T follicular helper cell (primary cell): ENCODE measurements at places on chromosomes 1 and 21.

- no peak for DNase-seq
These were observed 35.6 kb upstream of the EPHA8 start for GRCh38 chr1:22527555-22528296.

DNA sequence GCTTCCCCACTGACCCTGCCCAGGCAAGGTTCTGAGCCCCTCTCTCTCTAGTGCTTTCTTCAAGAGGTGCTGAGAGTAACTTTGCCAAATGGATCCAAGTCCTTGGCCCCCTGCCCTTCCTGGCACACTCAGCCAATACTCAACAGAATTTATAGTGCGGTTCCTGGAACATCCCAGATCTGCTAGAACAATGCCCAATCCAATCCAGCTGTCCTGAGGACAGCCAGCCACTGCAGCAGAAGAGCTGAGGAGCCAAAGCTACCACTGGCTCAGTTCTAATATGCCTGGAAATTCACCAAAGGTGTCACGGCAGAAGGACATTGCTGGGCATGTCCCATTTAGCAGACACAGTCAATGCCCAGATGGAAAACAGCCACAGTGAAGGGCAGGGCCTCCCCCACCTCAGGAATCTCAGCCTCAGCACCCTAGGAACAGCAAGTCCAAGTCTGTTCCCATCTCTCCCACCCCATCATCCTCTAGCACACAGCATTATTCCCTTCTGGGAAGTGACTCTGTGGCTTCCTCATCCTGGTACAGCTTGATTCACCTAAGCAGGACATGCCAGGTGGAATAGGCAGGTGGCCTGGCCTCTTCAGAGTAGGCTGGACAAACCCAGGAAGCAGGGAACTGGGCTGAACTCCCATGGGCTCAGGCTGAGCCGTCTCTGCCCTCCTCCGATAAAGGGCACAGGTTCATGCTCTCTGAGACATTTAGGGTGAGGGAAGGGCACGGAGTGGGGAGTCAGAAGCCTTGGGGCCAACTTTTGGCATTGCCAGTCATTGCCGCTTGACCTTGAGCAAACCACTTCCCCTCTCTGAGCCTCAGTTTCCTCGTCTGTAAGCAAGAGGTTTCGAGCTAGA lies 24.6 kb downstream of the PMVK start:
- DNase-seq, result no peak

- no peak for DNase-seq
These were observed 11.5 kb downstream of the SLC9A1 start for GRCh38 chr1:27143401-27143800.

DNA sequence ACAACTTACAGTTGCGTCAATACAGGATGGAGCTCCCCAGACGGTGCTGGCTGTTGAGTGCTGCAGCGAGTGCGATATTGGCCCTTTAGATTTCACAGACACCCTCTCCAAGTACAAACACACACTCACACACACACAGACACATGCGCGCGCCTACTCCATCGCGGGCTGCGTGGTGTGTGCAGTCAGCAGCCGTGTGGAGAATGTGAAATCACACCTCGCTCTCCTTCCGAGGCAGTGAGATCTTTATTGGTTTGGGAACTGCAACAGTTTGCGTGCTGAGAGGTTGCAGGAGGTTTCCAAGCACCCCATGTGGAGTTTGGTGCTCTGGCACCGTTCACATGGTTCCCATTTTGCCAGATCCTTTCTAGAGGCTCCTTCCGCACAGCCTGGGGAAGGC lies 372.2 kb downstream of the RRAGC start:
- DNase-seq, result no peak

- no peak for DNase-seq
These were observed 625.3 kb downstream of the KIF26B start for GRCh38 chr1:245779797-245780755.

DNA sequence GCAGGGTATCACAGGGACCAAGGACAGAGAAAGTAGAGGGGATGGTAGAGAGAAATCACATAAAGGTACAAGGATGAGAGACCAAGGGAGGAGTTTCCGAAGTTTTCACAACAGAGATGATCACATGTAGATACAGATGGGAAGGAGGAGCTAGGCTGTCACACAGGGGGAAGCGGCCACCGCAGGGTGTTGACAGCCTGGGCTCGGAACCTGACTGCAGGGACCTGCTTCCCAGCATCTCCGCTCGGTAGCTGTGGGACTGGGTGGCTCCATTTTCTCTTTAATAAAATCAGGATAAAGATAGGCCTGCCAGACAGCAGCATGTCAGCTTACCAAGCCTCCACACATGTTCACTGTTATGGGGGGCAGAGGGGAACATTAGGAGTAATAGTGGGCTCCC lies 32.3 kb downstream of the CDCA8 start:
- no peak for DNase-seq

GRCh38 chr1:229218612-229219025 lies 52.3 kb upstream of the RAB4A start:
- DNase-seq, result no peak

DNA sequence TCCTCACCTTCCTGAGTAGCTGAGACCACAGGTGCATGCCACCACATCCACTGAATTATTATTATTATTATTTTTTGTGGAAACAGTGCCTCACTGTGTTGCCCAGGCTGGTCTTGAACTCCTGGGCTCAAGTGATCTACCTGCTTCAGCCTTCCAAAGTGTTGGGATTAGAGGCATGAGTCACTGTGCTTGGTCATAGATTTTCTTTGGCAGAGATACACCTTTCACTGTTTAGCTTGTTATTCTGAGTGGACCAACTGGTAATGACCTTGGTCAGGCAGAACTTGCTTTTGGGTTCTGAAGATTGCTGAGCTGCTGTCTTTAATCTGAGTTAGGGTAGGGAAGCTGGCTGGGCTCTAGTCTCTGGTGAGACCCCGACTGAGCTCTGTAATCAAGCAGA lies 66.8 kb downstream of the DNAH14 start:
- DNase-seq, result no peak

DNA sequence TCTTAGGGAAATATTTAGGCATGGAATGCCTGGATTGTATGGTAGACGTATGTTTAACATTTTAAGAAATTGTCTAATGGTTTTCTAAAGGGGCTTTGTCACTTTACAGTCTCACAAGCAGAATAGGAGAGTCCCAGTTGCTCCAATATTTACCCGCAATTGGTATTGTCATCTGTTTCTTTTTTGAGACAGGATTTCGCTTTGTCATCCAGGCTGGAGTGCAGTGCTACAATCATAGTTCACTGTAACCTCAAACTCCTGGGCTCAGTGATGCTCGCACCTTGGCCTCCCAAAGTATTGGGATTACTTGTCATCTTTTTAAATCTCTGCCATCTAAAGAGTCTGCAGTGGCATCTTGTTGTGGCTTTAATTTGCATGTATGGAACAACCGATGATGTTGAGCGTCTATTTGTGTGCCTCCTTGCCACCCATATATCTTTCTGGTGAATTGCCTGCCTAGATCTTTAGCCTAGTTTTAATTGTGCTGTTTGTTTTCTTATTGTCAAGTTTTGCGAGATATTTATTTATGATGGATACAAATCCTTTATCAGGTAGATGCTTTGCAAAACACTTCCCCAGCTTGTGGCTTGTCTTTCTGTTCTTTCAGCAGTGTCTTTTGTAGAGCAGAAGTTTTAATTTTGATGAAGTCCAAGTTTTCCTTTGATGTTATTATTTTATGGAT lies 32.0 kb upstream of the EDARADD start:
- DNase-seq, result no peak

- no peak for DNase-seq
These were observed 2.0 kb downstream of the ATF3 start for GRCh38 chr1:212610575-212610967.

DNA sequence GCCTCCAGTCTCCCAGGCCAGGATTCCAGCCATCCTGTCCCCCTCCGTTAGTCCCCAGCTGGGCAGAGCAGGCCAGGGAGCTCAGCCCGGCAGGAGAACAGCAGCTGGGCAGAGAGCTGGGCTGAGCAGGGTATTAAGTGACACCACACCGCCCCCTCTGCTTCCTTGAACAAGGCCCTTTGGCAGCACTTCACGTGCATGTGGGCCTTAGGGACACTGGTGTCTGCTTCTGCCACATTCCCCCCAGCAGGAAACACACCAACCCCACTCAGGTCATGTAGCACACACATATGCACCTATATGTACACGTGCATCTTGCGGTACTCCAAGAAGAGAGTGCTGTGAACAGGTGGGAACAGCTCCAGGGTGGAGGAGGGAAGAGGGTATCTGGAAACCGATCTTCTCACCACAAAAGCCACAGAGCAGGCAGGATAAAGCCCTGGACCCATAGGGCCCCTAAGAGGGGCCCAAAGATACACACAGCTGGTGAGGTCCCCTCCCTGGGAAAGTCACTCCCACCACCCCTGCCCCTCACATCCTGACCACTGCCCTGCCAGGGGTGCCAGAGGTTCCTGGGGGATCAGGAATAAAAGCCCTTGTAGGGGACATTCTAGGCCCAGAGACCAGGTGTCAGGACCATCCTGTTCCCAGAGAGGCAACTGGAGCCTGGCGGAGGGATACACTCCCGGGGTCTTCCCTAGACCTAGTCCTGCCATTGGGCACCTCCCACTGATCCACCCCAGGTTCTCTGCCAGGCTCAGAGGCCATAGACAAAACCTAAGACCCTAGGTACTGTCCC lies 4.5 kb downstream of the EPHA2 start:
- DNase-seq, result no peak

- no peak for DNase-seq
These were observed 41.8 kb downstream of the ITSN1 start for GRCh38 chr21:33684068-33684467.

DNA sequence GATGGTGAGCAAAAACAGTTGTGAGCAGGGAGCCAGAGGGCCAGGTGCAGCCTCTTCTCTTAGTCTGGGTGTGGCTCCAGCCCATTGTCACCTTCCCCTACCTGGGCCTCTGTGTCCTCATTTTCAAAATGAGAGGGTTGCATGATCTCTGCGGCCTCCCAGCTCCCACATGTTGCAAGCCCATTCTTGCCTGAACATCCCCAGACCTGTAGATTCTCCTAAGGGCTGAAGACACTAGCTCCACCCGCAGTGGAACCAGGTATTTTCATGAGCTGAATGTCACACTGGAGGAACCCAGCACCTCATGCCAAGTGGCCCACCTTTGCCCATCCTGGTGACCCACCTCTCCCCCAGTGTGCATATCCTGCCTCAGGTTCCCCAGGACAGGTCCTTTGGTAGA lies 12.3 kb downstream of the IKBKE start:
- no peak for DNase-seq

DNA sequence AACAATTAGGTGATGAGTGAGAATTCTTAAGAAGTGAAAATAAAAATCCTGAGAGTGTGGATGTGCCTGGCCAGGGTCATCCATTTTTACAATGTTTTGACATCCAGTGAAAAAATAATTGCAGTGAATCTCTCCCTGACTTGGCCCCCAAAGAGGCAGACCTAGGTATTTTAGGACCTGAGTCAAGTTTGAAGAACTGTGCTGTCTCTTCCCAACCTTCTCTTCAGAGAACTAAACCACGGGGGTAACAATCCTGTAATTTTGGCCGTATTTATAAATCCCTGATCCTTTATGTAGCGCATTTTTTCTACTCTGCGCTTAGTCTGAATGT lies 43.3 kb upstream of the PPP2R5A start:
- no peak for DNase-seq

DNA sequence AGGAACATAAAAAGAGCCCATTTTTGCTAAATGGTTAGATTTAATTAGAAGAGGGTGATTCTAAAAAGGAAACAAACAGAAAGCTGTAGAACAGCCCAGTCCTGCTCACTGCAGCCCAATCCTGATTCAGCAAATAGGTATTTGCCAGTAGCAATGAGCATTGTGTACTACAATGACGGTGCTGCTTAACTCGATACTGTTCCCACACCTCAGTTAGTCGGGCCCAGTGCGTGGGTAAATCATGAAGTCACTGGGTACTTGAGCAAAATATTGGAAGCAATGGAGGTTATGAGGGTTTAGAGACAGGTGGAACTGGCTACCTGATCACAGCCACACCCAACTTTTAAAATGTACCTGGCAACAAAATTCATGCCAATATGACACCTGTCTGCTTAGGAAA lies 101.5 kb upstream of the ADGRL2 start:
- no peak for DNase-seq

- DNase-seq, result no peak
These were observed 16.2 kb downstream of the CD34 start for GRCh38 chr1:207894704-207895103.

GRCh38 chr1:53367503-53368313 lies 39.8 kb upstream of the LRP8 start:
- no peak for DNase-seq

- no peak for DNase-seq
These were observed 365.6 kb downstream of the DUSP10 start for GRCh38 chr1:221376286-221376685.

DNA sequence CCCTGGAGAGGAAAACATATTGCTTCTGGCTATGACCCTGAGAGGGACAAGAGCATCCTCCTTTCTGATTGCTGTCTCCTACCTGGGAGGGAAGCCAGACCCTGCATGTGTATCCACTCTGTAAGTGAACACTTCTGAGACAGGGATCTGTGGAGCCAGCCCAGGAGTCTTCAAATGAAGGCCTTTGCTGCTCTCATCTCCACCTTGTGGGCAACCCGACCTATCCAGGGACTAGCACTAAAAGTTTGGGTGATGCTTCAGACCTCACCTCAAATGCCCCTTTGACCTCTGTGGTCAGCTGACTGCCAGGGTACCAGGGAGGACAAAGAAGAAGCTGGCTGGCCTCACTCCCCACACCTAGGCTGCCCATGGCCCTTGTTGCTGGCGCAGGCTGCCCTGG lies 64.7 kb downstream of the KCND3 start:
- no peak for DNase-seq

DNA sequence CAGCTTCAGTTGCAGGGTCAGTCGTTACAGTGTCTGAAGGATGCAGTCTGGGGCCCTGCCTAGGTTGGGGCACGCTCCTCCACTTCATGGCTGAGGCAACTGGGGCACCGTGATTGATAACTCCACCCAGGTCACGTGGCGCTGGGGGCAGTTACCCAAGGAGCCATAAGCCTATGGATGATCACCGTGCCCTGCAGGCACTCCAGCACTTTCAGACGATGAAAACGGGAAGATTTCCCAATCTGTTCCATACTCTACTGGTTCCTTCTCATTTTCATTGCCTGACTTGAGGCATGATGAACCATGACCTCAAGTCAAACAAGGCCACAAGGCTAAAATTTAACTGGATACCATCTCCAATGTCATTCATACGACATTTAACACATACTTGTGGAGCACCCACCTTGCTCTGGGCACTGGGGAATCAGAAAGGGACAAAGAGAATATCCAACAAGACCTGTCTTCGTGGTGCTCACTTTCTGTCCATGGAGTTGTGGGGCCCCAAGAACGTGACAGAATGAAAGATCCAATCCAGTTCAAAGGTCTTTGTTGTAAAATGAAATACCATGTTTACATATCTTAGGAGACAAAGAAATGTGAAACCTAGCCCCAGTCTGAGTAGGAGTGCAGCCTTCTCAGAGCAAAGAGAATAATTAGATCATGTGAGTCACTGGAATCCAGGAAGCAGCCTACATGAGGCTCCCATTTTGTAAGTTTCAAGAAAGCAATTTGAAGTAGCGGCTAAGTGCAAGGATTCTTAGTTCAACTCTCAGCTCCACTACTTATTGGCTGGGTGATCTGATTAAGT lies 39.4 kb upstream of the SPOCD1 start:
- DNase-seq, result no peak

DNA sequence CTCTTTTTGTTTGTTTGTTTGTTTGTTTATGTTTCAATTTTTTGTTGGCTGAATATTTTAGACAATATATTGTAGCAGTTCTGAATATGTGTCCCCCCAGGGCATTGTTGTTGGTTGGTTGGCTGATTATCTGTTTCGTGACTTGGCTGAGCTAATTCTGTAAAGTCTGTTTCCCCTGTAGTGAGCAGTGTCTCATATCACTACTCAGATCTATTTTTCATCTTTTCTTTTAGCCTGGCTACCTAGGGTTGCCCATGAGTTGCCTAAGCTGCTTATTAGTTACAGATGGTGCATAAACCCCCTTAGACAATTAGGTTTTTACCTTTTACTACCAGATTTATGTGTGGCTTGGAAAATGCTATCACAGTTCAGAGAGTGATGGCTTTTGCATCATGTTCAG lies 32.3 kb downstream of the CFAP57 start:
- DNase-seq, result no peak
